ENCODE measurements at places on chromosomes 3 and 15.
A peak's percentile ranks its signal among the peaks of the same experiment; 100 is the strongest.

DNA sequence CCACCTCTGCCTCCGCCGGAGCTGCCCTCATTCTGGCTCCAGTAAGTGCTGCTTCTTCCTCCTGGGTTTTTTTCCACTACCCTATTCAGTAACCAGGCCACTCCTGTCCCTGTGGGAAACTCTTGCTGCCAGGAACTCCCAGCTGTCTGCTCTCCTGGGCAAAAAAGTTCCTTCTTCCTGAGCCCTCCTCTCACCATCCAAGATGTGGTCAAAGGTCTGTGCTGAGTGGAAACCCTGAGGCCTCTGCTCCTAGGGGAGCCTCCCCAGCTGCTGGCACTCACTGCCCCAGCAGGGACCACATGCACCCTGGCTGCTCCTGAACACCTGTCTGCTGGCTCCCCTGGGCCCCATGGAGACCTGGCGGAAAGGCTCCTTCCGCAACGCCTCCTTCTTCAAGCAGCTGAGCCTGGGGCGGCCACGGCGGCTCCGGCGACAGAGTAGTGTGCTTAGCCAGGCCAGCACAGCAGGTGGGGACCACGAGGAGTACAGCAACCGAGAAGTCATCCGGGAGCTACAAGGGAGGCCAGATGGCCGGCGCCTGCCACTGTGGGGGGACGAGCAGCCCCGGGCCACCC is 454 bp downstream of the C15orf62 start:
- DNase-seq, result no peak

DNA sequence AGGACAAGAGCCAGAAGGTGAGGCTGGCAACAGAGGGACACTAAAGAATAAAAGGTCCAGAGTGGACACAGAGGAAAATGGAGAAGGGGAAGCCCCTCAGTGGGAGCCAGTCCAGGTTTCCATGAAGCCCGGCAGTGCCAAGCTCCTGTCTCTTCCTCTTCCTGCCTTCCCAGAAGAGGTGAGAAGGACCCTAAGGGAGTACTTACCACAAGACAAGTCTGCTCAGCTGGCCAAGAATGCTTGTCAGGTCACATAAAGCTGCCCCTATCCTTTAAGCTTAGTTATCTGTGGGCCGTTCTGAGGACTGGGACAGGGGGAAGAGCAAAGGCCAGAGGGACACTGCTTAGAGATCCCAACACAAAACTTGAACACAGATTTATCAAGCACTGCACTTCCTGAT is 100.2 kb downstream of the RYK start:
- no peak for DNase-seq

DNA sequence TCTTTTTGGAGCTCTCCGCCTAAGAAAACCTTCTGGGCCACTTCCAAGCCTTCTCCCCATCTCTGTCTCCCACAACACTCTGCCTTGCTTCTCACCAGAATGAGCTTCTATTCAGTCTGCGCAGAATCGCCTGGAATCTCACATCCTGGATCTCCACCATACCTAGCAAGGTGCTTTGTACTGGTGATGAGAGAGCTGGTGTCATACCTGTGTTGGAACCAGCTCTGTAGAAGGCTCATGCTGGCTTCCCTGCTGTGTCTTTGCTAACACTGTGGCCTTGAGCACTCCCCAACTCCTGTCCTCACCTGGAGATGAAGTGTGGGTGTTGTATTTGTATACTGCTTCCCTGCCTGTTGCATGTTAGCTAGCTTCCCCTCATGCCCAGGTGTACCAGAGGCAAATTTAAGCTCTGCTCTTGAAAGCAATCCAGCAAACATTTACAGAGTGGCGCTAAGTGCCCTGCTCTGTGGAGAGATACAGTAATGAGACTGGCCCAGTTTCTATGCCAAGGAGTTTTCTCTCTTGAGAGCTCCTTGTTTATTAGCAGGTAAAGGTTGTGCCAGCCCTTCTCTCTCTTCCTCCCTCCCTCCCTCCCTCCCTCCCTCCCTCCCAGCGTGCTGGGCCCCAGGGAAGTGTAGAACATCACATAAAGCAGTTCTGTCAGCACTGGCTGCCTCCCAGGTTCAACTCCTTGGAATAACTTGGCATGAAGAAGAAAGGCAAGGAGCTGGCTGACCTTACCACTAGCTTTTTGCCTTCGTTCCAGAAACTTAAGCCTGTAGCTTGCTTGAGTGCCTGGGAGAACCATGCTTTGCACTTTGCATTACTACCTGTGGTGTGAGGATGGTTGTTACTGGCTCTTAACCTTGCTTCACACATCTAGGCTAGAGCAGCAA is 54.9 kb downstream of the TRIM71 start:
- DNase-seq, result peak; percentile 3

GRCh38 chr3:107833722-107834416 is 257.0 kb downstream of the CD47 start:
- DNase-seq, result no peak

DNA sequence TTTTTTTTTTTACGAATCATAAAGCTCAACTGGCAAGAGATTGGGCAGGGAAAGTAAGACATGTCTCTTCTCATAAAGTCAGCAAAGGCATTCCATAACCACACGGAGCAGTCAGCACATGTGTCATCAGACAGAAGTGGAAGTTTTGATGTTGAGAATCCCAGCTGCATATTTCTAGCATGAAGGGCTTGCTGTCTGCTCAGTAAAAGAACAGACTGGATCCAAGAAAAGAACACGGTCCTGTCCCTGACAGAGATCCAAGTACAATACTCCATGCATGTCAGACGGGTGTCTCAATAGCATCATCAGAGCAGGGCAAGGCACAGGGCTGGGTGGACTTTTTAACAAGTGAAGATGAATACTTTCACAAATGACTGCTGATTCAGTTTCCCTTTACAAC is 38.2 kb downstream of the ABI3BP start:
- DNase-seq, result no peak

DNA sequence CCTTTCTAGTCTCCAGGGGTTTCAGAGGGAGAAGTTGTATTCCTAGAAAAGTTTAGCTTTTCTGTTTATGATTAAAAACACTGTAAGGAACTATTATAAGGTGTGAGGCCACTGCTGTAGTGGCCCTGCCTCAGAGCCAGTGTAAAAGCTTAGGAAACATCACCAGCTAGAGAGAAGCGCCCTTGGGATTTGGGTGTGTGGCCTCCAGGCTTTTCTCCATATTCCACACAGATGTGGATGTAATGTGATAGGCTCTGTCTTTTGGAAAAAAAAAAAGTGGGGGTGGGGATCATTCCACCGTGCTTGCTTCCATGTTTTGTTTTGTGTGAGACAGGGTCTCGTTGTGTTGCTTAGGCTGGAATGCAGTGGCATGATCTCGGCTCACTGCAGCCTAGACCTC is 13.9 kb downstream of the SEC61A1 start:
- DNase-seq, result no peak

GRCh38 chr15:32020156-32020555 is 10.2 kb upstream of the CHRNA7 start:
- no peak for DNase-seq

DNA sequence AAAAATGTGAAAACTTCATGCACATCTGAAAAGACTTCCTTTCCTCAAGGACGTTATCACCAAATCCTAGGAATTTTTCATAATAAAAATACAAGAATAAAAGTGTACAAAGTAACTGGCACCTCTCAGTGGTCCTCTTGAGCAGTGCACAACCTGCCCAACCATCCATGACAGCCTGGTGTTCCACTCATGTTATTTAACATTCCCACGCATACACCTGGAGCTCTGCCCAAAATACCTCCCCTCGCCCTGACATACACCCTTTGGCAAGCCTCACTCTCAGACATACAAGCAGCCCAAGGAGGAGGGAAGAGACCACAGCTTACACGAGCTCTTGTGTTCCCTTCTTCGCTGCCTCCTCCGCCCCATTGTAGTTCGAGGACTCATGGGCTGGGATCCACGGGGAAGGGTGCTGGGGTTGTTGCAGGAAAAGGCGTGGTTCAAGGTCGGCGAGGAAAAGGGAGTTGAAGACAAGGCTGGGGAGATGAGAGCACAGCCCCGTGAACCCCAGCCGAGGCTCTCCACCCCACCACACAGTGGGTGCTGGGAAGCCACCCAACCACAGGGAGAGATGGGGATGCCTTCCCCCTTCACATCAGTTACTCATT is 23.3 kb downstream of the GRIP2 start:
- DNase-seq, result no peak

DNA sequence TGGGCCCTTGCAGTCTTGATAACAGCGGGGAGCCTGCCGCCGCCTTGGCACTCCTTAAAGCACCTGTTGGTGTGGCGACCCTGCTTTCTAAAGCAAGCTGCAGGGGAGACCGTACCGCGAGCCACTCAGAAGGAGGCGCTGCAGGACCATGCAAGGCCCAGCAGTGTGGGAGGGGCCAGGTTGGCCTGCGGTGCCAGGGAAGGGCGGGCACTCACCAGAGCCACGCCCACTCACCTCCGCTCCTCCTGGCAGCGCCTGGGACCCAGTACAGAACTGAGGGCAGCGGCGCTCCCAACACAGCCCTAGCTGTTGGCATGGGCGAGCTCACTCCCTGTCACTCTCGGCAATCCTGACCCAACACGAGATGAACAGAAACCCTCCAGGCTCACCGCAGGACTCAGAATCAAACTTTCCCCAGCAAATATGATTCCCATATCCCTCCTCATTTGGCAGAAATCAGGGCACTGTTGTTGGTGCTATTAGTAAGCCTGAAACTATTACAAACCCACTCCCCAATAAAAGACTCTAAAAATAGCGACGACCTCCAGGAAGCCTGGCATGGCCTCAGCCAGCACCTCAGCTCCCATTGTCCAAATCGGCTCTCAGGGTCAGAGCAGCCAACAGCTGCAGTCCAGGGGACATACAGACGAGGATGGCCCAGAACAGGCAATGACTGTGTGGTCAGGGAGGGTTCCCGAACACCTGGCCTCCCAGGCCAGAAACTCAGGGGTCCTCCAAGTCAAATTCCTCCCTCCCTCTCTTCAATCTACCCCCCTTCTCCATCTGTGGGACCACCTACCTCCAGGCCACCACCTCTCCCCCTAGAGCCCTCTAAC is 77.2 kb downstream of the TBC1D2B start:
- no peak for DNase-seq

GRCh38 chr15:23538648-23539047 is 26.8 kb upstream of the MKRN3 start:
- DNase-seq, result no peak

DNA sequence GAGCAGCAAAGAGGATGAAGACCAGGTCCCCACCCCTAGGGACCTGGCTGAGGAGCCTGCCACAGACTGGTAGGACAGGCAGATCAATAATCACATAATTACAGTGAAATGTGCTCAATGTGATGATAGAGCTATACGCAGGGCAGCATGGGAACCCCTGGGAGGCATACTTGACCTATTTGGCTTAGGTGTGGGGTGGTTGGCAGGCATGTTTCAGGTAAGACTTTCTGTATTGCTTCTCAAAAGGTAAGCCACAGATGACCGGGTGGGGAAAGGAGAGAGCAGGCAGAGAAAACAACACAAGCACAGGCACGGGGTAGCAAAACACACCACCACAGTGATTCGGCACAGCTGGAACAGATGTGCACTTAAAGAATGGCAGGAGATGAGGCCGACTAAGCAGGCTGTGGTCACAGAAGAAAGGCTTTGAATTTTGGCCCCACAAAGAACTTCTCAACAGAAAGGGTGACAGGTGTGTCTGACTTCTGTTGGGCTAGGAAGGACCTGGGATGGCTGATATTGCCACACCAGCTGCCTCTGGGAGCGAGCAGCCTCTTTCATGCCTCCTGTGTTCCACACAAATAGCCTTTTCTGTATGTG is 64.1 kb downstream of the ABCC5 start:
- no peak for DNase-seq

DNA sequence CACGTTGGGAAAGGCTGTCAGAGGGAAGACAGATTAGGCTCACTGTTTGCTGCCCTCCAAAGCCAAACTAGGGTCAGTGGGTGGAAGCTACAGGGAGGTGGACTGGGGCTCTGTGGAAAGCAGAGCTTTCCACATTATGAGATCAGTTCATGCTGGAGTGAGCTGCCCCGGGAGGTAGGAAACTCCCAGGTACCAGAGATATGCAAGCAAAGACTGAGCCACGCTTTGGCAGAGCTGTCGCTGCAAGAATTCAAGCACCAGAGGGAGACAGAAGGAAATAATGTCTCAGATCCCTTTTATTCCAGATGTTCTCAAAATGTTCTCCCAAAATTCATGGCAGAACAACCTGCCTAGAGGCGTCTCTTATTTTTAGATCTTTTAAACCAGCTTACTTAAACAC is 286.6 kb downstream of the WDR72 start:
- DNase-seq, result no peak

GRCh38 chr3:129937717-129938116 is 36.8 kb upstream of the TRH start:
- no peak for DNase-seq

- no peak for DNase-seq
Measured at GRCh38 chr3:69204315-69204957, 82.0 kb upstream of the LMOD3 start.

DNA sequence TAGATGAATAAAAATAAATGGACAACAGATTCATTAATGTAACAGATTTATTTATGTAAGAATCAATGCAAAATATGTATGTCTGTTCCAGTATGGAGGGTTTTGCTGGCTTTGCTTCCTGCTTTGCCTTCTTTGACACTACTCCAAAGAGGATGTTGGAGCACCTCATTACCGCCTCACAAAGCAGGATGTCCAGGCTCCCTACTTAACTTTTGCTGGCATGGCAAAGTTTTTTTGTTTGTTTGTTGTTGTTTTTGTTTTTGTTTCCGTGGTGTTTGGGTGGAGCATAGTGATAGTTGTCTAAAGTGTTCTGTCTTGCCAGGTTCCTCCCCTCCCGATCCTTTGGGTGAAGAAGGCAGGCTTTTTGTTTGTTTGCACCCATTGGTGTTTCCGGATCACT is 38.7 kb downstream of the DIPK2A start:
- no peak for DNase-seq

GRCh38 chr15:100682468-100682867 is 80.1 kb downstream of the ASB7 start:
- no peak for DNase-seq

DNA sequence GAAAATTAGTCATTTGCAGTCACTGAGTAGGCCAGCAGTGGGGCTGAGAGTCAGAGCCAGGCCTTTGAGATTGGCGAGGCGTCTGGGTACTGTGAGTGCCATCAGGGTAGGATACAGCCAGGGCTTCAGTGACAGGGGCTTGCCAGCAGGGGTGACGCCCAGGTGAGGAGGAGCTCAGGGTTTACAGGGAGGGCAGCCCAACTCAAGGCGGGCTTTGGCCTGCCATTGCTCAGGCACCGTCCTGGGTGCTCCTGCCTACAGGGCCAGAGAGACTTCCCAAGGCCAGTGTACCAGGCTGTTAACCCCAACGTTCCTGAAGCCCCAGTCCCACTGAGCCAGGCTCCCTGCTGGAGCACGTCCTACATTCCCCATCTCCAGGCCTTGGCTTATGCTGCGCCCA is 152.0 kb downstream of the FBLN2 start:
- no peak for DNase-seq

GRCh38 chr15:39269821-39270220 is 311.1 kb upstream of the THBS1 start:
- no peak for DNase-seq

Measured in NCI-H1436 treated with DMSO at 0.1 percent for 48 hours (cell line).